ENCODE measurements at places on chromosomes 2 and 18.

DNA sequence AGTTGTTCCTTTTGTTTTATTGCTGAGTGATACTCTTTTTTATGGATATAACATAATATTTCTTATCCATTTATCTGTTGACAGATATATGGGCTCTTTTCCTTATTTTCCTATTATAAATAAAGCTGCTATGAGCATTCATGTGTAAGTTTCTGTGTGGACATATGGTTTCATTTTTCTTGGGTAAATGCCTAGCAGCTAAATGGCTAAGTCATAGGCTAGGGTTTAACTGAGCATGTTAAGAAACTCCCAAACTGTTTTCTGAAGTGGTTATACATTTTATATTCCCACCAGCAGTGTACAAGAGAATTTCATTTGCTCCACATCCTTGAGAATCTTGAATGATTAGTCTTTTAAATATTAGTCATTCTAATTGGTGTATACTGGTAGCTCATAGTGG is 786.6 kb upstream of the CDH2 start:
- no peak for DNase-seq

- no peak for DNase-seq
These were observed 39.5 kb upstream of the SCLY start for GRCh38 chr2:238021327-238021726.

DNA sequence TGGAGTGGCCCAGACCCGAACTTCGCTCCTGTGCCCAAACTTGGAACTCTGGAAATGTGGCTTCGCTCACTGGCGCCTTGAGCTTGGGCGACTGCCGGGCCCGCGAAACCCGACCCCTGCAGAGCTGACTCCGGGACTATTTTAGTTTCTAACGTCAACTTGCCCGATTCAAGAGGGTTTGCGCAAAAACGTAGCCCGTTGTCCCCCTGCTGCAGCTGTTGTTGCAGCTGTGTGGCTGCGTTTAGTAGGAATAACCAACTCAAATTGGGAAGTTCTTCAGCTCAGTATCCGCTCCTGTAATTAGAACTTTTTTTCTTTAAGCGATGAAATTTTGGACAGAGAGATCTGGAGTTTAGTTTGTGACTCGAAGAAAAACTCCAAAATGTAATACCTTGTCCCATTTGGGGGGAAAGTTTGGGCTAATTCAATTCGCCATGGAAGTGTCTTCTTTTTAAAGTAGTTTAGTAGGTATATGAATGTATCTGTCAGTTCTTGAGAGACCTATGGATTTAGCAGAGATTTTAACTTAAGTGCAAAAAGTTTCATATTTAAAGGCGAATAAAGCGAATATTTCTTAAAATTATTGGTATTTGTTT is 559 bp downstream of the MYL12A start:
- DNase-seq = no peak

DNA sequence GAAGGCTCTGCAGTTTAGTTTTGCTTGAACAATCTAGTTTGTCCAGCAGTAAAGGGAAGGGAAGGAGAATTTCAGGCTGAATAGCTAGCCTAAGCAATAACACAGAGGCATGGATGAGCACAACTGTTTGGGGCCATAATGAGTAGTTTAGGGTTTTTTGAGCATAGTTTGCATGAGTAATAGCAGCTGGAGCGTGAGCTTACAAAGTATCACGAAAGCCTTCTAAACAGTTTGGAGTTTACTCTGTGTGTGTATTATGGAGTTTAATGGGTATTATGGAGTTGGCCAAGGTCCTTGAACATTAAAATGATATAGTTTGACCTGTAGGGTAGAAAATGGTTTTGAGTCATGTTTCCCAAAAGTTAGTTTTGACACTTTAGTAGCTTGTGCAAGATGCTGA is 782.3 kb downstream of the ERBB4 start:
- DNase-seq = no peak

- no peak for DNase-seq
These were observed 10.2 kb downstream of the MSTN start for GRCh38 chr2:190052307-190052706.

- no peak for DNase-seq
These were observed 498.4 kb downstream of the STK39 start for GRCh38 chr2:167749016-167749415.

DNA sequence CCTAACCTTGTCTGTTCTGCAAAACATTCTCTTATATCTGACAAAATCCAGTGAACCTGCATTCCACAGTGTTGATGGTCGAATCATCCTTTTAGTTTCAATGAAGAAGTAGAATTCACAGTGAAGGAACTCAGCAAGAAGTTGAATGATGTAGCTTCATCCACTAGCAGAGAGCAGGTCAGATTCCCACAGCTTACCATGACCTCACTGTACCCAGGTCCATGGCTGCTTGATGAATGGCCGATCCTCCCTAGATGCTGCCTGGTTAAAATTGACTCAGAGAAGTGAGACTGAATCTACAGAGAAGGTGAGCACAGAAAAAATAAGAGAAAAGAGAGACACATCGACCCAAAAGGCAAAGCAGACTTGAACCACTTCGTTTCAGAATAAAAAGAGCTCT is 906.0 kb upstream of the CHAC2 start:
- no peak for DNase-seq
